BJ (cell line): ENCODE measurements at places on chromosomes 1 and 21.

DNA sequence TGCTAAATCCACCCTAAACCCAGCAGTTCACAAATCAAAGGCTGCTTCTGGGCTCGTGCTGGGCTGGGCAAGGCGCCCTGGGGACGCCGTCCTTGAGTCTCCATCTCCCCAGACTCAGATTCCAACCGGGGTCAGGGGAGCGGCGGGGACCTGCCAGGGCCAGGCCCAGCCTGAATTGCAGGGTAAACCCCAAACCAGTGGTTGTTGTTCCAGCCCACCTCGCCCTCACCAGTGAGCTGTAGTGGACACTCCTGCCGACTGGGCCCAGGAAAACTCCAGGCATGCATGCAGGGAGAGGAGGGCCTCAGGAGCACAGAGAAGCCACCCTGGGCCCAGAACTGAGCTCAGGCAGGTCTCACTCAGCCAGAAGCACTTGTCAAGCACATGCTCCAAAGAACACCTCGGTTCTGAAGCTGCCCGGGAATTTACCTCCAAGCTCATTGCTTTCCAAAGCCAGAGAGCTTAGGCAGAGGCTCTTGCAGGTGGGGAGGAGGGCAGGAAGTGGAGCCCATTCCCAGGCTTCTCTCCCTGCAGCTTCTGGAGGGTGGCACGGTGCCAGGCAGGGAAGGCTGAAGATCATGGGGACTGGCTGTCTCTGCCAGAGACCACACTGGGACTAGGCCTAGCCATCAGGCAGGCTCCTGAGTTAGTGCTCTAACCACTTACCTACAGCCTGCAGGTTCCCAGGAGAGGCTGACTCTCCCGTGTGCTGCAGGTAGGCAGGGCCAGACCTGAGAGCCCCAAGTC is 437.0 kb downstream of the MATN1 start:
- DNase-seq = no peak

- DNase-seq = no peak
Measured at GRCh38 chr1:2414297-2414958, 2.1 kb upstream of the PEX10 start.

DNA sequence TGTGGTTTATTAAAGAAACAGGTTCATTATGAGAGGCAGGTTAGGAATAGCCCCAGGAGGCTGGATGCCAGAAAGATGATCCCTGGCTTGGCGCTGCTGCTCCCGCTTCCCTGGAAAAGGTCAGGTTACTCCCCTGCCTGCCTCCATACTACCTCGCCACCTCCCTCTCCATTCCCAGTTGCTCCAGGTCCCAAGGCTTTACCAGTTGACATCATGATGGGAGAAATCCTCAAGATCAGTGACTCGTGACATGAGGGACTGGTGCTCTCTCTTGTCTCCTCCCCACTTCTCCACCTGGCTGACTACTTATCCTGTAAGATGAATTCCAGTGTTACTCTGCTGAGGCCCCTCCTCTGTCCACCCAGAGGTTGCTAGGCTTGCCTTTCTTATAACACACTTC is 19.7 kb downstream of the VASH2 start:
- no peak for DNase-seq

- no peak for DNase-seq
Measured at GRCh38 chr1:110482662-110483307, 31.8 kb downstream of the PROK1 start.

DNA sequence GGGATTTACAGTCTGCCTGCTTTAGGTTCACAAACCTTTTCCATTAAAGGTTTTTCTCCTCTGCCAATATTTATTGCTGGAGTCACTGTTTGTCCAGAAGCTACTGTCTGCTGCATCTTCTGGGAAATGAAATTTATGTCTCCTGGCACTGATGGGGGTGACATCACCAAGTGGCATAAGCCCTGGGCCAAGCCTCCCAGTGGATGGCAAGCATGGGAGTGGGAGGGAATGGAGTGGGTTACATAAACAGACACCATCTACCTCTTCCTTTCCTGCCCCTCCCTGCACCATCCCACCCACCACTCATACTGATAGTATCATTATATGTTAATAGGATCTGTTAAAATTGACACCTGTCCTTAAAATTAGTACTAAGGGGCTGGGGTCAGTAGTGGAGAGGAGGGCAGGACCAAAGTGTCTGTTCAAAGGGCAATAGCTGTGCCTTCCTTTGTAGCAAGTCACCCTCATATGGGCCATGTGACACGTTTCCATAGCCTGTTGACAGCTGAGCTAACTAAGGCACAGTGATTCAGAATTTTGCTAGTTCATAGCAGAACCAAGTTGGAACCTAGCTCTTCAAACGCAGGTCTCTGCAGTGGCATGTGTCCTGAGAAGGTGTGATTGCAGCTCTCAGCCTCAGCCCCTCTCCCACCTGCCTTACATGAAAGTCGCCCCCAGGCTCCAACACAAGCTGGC is 71.0 kb downstream of the MAB21L3 start:
- no peak for DNase-seq

GRCh38 chr21:33660406-33660805 is 18.1 kb downstream of the ITSN1 start:
- DNase-seq = no peak

DNA sequence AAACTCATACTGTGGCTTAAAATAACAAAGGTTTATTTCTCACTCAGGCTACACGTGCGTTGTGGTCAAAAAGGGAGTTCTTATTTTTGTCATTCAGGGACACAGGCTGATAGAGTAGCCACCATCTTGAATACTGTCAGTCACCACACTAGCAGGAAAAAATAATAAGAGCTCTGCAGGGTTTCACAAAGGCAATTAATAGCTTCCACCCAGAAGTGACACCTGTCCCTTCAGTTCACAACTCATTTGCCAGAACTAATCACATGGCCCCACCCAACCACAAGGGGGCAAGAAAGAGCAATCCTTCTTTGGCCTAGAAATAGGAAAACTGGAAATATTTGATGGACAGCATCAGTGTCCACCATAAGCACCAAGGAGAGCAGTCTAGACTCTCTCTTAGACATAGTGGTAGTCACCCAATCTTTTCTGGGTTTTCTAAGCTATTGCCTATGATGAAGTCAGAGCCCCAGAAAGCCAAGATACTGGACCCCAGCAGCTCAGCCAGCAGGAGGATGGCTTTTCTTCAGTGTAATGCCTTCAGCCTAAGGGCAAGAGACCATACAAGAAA is 8.2 kb downstream of the HAPLN2 start:
- DNase-seq = no peak

DNA sequence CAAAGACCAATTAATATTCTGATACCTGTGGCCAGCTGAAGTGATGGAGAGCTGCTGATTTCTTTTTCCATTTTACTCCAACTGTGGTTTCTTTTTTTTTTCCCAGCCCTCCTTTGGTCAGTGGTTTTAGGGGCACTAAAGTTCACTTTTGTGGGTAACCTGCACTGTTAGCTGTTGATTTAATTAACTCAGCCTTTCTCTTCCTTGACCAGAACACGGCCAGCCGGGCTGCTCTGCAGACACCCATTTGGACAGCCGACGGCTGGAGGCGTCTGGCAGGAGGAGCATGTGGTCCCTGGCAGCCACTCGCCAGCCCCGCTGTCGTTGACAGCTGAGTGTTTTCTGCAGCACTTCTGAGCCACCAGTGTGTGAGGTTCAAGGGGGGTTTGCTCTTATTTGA is 136.2 kb upstream of the RUNX3 start:
- DNase-seq = no peak

GRCh38 chr1:241810769-241811405 is 37.1 kb upstream of the EXO1 start:
- no peak for DNase-seq

DNA sequence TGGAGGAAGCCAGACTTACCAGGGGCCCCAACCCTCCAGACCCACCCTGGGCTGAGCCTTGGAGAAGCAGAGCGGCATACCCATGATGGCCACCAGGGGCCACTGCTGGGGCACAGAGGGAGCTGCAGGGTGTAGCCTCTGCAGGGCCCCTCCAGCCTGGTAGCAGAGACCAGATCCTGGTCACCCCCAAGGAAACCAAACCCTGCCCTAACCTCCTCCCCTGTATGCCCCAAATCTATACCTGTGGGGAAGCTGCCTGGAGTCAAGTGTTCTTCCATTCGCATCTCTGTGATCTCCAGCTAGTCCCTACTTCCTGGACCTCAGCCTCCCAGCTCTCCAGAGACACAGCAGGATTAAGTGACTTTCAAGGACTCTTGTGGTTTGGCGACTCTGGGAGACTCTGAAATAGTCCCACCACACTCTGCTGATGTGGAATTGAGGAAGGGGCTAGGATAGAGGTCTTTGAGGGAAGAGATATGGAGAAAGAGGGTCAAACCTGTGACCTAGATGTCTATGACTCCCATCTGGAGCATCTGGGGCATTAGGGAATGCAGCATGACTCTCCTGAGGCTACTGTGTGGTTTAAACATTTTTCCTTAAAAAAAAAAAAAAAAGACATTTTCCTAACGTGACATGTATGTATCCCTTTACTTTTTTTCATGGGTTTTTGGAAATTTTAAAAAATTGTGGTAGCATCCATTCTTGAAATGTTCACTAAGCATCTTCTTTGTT is 119.2 kb upstream of the IPO9 start:
- DNase-seq = no peak

DNA sequence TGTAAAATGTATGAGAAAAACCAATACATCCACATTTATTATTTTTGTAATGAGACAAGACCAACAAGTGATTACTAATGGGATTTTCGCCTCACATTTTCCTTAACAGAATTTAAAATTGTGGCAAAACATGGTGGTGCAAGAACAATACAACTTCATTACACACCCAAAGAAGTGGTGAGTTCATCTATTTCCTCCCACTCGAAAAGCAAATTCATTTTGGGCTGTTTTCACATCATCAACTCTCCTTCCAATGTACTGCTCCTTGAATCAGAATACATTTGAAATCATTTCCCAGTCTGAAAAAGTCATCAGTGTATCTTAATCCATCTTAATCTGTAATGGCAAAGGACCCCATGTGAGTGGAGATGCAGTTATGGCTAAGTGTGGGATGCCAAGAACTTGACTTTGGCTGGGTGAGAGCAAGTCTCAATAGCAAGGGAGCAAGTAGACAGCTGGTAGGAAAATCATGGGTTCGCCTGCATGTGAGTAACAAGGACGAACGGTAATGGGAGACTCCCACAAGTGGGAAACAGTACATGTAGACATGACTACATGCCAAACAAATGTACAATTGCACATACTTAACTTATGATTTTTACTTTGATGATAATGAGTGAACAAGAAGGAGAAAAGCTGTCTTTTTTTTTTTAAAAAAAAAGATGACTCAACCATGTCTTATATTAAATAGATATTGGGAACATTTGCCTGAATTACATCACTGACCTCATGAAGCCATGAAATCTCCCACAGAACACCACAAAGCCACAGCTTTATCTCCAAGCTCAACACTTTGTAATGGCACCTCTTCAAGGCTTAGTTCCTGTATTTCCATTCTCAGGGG is 46.0 kb downstream of the RUNX1 start:
- no peak for DNase-seq

DNA sequence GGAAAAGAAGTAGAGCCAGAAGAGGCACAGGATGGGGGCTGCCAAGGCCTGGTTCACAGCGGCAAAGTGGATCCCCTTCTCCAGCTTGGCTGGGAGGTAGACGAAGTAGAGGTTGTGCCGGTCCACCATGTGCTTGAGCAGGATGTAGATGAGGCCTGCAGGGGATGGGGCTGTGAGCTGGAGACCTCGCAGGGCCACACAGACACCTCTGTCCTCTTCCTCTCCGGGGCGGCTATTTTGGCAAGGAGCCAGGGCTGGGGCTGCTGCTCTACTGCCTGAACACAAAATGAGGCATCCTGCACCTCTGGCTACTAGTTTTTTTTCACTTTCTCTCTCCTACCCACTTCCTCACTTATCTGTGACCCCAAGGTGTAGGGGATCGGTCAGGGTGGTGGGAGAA is 32.3 kb downstream of the TMEM63A start:
- no peak for DNase-seq

DNA sequence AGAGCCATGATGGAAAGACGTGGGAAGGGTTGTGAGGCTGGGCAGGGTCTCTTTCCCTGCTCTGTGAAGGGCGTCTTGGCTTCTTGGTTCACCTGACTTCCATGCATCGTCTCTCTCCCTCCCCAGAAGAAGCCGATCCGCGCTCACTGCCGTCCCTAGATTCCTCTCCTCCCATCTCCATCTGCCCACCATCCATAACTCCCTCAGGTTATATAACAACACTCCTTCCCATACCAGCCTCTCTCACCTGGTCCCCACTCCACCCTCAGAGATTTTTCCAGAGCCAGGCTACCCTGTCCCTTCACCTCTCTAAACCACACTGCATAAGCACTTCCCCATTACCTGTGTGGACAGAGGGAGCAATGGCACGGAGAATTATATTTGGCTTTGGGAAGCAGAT is 6.0 kb downstream of the KCND3 start:
- DNase-seq = no peak

- no peak for DNase-seq
Measured at GRCh38 chr1:198493329-198493728, 47.2 kb downstream of the ATP6V1G3 start.

DNA sequence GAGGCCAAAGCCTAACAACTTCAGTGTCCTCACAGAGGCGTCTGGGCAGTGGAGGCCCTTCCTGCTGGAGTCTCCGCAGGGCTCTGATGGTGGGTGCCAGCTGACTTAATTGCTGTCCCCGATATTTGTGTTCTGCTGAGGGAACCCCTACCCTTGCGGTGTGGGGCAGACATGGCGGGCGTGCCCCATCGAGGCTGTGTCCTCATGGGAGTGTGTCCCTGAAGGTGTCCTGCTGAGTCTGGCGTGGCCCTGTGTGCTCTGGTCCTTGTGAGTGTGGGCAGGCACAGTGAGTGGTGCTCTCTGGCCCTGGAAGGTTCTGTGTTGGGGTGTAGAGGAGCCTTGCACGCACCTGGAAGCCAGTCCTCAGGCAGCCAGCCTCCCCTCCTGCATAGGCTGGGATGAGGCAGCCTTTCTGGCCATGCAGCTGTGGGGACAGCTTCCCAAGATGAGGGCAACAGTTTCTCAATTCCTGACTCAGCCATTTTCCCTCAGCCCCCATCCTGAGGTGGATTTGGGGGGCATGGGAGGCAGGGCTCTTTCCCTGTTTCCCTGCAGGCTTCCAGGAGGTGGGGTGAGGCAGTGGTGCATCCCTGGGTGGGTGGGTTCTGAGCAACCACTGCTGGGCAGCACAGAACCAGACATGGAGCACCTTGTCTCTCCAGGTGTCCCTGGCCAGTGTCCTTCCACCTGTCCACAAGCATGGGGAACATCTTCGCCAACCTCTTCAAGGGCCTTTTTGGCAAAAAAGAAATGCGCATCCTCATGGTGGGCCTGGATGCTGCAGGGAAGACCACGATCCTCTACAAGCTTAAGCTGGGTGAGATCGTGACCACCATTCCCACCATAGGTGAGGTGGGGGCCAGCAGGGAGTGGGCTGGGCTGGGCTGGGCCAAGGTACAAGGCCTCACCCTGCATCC is 6.5 kb downstream of the C1orf35 start:
- DNase-seq = no peak
